ENCODE measurements at places on chromosomes 12 and 14. TPM values are rescaled to one million over a fixed set of nuclear protein-coding genes. Genes with fewer than 3 reads are reported as not detected.
A peak's percentile ranks its signal among the peaks of the same experiment; 100 is the strongest.

Gene MGST1
- total RNA-seq, result 120 TPM

DNA sequence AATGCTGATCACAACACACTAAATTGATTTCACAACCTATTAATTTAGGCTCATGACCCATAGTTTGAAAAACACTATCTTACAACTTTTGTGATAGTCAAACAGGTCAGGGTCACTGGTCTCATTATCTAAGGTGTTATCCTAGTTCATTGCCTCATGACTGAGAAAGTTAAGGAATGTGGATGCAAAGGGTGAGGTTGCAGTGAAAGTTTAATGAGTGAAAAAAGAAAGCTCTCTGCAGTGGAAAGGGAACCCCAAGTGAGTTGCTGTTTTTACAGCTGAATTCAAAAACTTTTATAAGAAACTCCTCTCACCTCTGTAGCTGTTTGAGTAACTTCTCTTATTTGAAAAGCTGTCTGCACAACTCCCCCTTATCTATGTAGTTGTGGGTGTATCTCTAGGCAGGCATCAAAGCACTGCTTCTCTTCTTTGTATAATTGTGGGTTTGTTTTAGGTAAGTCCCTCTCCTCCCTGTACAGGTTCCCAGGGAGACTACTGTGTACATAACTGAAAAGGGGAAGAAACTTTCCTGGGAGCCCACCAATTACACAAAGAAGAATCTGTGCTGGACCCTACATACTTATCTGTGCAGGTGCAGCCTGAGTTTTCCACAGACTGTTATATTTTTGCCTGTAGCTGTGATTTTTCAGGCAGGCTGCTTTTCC is 18.9 kb downstream of the DNAL1 start:
- no peak for DNase-seq

DNA sequence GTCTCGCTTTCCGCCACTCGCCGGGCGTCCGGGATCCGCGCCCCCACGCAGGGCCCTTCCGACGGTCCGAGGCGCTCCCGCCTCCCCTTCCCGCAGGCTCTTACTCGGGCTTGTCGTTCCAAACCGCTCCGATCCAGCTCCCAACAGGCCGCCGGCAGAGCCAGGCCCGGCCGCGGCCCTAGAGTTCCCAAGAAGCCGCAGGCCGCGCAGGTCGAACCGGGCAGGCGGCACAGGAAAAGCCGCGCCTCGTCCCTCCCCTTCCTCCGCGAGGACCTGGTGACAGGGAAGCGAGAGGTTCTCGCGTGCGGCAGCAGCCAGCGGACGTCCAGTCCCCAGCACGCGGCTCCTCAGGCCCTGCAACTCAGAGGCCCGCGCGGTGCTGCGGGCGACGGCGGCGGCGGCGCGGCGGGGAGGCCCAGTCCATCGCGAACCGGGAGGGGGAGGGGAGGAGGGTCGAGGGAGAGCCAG is 272 bp downstream of the HECTD1 start:
- DNase-seq, result peak; percentile 69

Gene DBX2
- total RNA-seq, result not detected

DNA sequence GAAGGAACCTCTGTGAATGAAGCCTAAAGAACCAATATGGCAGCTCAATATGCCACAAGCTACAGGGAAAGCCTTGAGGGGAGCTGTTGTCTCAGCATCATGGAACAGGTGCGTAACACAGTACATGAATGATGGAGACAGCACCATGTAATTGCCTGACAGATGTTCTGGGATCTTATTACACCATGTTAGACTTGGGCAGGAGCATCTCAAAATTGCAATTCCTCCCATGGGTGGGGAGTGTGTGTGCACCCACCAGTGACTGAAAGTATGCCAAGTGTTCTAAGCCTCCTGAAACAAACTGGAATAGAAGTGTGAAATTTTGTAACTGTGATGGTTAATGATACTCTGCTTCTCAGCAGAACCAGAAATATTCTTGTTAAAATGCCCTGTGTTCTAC is 151.0 kb upstream of the SRRM4 start:
- no peak for DNase-seq

DNA sequence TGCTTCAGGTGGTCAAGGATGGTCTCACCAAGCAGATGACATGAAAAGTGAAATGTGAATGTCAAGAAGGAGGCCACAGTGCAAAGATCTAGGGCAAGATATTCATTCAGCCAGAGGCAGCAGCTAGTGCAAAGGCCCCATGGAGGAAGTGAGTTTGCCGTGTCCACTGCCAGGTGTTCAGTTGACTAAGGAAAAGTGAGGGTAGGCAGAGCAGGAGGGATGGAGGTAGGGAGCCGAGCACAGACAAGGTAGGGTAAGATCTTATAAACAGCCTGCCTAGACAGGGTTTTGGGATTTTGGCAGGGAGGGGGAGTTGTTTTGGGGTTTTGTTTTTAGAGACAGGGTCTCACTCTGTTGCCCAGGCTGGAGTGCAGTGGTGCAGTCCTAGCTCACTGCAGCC is 11.9 kb downstream of the PPP2R5C start:
- no peak for DNase-seq

DNA sequence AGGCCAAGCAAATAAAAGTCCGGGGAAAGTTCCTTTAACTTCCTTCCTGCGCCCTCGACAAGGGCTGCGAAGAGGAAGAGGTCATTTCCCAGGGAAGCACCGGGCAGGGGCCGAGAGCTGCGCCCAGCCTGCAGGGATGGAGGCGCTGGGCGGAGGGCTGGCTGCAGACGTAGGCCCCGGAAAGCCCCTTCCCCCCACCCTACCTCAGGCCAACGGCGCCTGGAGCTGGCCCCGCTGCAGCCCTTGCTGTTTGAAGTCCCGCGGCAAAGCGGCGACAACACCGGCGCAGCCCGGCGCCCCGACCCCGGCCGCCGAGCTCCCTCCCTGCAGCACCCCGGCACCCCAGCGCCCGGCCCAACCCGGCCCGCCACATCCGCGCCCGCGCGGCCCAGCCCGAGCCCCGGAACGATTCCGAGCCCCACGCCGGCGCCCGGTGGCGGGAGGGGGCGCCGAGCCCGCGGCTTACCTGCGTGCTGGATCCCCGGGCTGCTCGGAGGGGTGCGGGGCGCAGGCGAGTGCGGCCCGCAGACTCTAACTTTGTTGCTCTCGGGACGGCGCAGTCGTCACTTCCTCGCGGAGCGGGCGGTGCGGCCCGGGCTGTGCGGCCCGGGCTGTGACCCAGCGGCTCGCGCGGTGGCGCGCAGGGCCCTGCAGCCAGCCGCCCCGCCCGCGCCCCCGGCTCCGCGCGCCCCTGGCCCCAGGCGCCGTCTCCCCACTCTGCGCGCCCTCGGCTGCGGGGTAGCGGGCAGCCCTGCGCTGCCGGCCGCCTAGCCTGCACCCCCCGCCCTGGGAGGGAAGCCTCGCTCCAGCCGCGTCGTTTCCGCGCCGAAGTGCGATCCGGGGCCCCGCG is 64.8 kb upstream of the PTGR2 start:
- peak; percentile 86 for DNase-seq

DNA sequence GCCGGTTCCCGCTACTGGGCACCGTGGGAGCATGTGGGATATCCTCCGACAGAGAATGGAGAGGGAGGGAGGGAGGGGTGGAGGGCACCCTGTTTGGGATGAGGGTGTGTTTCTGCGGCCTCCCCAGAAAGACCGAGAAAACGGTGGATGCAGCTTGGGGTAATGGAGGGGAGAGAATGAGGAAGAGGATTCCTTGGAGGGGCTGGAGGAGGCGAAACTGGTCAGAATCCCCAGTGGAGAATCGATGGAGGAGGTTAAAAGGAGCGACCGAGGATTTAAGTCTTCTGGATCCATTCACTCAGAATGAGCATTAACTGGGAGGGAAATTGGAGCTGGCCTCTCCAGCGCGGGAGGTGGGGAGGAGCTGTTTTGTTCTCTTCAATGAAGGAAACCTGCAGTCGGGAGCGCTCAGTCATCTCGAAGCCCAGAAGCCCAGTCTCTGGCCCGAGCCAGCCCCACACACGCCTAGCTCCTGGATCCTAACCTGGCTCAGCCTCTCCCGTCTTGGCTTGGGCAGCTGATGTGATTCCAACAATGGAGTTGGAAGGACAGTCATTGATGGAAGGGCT is 581 bp downstream of the ARG2 start:
- peak; percentile 70 for DNase-seq

DNA sequence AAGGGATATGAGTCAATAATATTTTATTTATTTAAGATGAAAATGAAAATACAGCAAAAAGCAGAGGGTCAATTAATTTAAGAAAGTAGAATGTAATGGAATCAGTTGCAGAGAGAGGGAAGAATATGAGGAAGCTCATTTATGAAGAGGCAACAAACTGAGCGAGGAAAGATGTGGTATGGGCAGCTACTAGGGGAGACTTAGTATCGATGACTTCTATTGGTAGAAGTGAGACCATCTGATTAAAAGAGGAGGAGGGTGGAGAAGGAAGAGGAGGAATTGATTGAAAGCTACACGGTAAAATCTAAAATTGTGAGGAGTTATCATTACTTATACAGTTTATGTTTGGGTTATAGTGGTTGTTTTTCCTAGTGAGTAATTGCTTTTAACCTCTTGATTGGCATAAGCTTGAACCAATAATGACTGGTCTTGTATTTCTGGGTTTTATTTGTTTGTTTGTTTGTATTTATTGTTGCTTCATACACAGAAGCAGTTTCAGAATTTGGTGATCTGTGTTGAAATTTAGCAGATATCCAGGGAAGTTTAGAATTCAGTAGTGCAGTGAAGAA is 121.0 kb downstream of the LRRIQ1 start:
- DNase-seq, result no peak

Measured in H7 (cell line).